ENCODE measurements at places on chromosomes 6 and 20.

DNA sequence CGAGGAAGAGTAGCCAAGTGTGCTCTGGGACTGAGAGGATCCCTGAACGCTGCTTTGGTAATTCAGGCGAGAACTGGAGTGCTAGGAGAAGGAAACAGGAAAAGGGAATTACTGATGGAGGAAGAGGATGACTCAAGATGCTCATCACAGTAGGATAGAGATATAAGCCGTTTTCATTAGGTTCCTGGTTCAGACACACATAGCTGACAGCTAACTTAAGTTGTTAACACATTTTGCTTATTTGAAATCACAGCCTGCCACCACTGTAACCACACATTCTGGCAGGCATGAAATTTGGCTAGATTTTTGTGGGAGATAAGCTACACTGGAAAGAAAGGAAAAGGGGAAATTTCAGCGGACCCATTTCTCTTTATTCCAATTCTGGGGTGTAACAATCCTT, 138.2 kb upstream of the SLC22A16 start:
- no peak for DNase-seq

DNA sequence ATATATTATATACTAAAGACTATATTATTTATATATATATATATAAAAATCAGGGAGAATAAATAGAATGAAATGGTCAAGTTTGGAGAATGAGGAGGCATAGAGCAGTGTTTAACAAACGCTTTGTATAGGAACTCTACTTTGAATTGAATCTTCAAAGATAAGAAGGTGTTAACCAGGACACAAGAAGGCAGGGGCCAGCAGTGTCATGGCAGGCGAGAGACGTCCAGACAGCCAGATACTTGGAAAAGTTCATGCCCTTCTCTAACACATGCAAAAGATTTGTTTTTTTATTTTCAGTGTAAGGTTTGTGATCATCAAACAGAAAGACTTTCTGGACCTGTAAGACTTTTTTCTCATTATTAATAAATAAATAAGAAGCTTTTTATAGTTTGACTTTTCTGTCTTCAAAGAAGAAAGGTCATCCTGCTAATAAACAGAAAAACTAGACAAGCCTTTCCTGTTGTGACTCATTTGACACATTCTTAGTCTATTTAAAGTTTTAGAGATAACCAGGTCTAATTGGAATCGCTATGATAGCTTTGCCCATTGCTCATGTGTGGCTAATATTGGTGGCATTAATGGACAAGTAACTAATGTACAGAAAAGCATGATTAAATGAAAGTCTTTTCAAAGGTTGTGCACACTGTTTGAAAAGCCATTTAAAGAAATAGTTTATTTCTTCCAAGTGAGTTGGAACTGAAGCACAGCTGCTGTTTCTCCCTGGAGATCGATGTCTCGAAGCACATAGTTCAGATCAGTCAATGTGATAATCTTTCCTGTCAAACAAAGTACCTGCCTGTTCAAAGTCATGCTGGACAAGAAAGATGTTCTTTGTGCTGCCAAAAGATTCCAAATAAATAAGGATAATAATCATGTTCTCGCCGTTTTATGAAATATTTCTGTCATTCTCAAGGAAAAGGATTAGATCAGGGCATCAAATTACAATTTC, 420.4 kb upstream of the OPRM1 start:
- DNase-seq = no peak

GRCh38 chr6:111211411-111212030, 124.2 kb downstream of the SLC16A10 start:
- DNase-seq = no peak

GRCh38 chr6:53115741-53116140, 32.9 kb downstream of the GCM1 start:
- DNase-seq = no peak

DNA sequence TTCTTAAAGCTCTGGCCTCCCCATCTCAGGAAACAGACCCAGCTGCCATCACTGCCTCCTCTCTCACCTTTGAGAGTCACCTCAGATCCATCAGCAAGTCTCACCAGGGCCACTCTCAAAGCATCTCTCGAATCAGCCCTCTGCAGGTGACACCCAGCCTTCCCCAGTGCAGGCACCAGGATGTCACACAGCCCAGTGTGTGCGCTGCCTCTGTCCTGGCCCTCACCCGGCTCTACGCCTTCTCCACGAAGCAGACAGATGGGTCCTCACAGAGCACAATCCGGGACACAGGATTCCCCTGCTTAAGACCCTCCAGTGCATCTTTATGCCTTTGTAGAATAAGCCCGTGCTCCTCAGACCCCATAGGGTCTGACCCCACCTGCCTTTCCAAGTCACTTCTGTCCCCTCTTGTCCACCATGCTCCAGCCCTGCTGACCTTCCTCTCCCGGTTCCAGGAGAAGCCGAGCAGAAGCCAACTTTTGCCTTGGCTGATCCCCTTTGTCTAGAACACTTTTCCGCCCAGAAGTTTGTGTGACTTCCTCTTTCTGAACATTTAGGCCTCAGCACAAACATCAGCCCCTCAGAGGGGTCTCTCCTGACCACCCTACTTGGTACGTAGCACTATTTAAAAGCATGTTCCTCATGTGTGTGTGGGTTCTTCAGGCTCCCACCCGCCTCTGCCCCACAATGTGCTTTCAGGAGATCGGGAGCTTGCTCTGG, 60.2 kb downstream of the PSMG4 start:
- DNase-seq = no peak

DNA sequence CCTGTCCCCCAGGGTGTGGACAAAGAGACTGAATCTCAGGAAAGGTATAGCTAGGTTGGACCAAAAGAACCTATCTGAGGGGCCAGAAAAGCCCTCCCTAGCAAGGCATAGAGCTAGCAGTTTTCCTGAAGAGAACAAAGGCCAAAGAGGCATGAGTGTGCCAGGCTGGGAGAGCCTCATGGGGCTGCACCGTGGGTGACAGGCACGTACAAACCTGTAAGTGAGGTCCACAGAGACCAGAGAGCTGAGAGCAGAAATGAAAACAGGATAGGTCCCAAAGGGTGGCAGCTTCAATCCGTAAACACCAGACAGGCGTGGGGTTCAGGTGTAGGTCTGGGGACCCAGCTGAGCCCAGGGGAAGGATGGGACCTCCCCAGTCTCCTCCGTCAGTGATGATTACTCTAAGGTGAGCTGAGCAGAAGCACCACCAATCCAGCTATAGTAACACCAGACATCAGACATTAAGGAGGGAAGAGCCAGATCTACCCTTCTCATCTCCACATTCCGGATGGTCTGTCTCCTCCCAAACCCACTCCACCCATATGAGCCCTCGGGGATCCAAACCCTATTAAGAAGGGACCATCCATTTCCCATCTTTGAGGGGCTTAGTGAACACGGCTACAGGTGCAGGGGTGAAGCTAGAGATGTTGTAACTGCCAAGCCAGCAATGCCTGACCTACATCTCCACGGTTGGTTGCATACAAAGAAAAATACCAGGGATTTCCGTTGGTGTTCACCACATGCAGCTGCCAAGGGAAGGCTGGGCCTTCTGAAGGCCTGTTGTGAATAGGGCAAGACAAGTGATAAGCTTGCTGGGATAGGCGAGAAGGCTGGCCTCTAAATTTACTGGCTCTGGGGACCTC, 38.3 kb downstream of the BCL2L1 start:
- no peak for DNase-seq

DNA sequence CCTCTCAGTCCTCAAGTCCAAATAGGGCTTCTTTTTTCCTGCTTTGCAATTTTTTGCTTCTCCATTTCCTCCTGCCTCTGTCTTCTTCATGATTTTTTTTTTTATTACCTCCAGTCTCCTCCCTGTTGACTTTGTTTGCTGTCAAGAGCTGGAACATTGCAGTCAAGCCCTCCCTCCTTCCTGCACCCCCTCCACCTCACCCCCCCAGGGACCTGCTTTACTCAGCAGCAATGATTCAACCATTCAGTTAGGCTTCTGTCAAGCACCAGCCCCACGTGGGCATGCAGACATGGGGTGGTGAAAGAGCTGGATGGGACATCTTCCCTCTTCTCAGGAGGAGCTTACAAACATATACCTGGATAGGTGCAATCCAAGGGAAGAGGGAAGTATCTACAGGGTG, 142.4 kb downstream of the LRFN2 start:
- DNase-seq = no peak

DNA sequence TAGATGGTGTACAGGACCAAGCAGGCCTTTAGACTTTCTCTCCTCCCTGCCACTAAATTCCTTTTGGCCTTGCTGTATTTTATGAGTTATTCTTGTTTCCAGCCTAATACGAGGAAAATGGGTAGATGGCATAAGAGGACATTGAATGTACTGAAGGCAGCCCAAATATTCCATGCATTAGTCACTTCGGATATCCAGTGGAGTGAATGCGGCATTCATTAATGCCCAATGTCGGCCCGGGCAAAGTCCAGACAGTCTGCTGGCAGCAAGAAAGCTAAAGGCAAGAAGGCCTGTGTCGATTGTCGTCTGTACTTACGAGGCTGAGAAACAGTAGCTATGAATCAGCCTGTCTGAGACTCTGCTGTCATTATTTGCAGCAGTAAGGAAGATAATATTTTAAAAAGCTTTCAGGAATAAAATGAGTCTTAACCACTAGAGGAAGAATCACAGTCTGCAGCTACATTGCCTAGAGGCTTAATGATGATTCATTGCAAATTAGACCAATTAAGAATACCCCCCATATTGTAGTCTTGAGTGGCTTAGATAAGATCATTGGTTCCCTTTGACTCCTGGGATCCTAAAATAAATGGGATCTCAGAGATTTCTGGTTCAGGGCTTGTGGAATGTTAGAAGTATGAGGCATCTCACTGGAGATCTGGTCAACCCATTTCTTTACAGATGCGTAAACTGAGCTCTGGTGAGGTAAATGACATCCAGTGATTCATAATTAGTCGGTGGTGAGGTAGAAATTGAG, 534.1 kb upstream of the JAG1 start:
- DNase-seq = no peak

GRCh38 chr20:43744151-43744611, 17.4 kb upstream of the GTSF1L start:
- no peak for DNase-seq

DNA sequence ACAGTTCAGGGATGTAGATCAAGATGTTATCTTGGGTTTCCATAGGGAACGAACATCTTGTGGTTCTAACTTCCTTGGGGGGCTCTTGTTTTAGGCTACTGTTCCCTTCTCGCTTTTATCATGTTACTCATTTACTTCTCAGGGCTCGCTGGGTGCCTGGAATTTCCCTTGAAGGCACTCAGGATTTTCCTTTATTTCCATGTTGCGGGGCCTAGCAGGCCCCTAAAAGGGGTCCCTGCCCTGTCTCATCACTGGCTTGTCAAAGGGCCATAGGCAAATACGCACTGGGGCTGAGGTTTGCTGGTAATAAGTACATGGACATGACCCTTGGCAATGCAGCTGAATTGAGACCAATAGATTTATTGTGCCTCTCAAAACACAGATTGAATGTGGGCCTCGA, 262.3 kb downstream of the CDH4 start:
- no peak for DNase-seq

GRCh38 chr6:15389765-15390723, 144.2 kb downstream of the JARID2 start:
- DNase-seq = no peak

- DNase-seq = no peak
These were observed 867 bp downstream of the NPBWR2 start for GRCh38 chr20:64106435-64106961.

DNA sequence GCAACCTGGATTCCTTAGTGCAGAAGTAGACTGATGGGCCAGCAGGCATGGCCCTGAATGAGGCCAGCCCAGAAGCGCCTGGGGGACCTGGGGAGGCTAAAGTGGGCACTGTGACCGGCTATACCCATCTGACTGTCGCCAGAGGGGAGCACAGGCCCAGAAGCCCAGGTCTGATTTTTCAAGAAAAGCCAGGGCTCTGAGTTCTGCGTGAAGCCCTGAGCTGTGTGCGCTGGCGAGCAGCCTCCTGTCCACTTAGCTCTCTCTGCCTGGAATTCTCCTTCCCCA, 111.7 kb downstream of the SULF2 start:
- no peak for DNase-seq

GRCh38 chr20:6685626-6686025, 81.9 kb upstream of the BMP2 start:
- DNase-seq = no peak

GRCh38 chr20:19847383-19847782, 89.3 kb downstream of the RIN2 start:
- no peak for DNase-seq

DNA sequence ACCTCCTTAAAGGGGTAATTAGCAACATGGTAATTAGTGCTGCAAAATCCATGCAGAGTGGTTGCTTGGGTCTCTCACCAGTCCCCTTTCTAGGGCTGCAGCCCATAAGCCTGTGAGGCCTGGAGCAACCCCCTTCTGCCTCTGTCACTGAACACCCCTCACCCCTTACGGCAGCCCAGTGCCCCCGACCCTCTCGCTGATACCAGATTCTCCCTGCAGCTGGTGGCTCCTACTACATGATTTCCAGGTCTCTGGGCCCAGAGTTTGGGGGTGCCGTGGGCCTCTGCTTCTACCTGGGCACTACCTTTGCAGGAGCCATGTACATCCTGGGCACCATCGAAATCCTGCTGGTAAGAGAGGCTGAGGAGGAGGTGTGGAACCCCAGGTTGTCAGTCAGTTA, 8.0 kb downstream of the SLC12A5 start:
- DNase-seq = no peak

- no peak for DNase-seq
These were observed 263.7 kb downstream of the SMOC2 start for GRCh38 chr6:168704678-168705077.

- no peak for DNase-seq
These were observed 6.5 kb upstream of the GRIK2 start for GRCh38 chr6:101386982-101387381.

- no peak for DNase-seq
These were observed 47.4 kb downstream of the TBPL1 start for GRCh38 chr6:134000443-134000842.

DNA sequence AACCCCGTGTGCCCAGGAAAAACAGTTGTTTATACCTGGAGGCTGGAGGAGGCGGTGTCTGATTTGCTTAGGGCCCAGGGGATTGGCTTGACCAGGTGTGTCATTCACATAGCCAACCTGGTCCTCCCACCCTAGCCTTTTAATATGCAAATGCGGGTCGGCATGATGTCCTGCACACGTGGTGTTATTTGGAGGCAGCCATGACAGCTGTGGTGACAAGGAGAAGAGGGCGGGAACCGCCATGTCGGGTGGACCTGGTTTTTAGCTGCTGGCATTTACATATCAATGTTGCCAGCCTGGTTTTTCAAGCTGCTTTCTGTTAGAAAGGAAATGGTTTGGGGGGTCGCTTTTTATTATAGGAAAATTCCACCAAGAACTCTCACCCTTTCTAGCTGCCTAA, 291.4 kb upstream of the QKI start:
- DNase-seq = no peak

- DNase-seq = no peak
These were observed 7.1 kb upstream of the PMEPA1 start for GRCh38 chr20:57716901-57717300.

GRCh38 chr6:43246301-43247113, 3.2 kb downstream of the TTBK1 start:
- DNase-seq = no peak

- DNase-seq = no peak
These were observed 42.4 kb upstream of the BHLHE23 start for GRCh38 chr20:63049191-63049518.
